ENCODE measurements at places on chromosomes 7 and 10.

DNA sequence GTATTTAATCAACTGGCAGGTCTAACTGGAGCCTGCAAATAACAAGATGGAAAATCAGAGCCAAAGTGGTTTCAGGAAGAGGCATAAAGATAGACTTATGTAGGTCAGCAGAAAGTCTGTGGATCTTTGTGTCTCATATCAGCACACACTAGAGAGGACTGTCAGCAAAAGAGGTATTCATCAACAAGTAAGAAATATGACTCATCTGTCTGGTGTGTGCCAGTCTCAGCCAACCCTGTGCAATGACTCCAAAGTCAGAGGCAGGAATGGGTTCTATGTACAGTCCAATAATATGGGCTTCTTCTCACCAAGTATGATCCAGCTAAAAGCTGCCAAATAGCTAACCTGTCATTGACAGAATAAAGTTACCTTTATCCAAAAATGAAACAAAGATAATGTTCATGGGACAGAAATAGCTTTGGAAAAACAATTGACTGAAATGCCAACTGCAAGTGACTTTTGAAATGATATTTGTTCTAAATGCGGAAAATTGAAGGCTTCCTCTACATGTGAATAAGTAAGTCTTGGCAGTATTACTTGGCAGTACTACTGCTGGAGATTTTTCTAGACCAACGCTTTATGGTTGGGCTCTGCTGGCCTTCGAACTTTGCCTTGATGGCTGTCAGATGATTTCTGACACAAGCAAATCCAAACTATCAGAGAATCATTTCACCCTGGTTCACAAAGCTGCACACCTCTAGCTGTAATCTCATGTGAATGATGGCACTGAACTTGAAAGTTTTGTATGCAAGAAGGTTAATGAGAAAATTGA, 272.3 kb upstream of the SEMA3C start:
- no peak for DNase-seq

DNA sequence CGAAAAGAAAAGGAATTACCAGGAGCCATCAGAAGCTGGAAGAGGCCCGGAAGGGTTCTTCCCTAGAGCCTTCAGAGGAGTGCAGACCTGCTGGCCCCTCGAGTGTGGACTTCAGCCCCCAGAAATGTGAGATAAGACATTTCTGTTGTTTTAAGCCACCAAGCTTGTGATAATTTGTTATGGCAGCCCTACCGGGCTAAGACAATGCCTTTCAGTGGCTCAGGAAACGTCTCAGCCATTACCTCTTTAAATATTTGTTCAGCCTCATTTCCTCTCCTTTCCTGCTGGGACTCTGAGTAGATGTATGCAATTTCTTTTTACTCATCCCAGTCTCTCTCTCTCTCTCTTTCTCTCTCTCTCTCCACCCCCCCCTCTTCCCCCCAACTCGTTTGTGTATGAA, 174.7 kb upstream of the GRB10 start:
- DNase-seq = no peak

DNA sequence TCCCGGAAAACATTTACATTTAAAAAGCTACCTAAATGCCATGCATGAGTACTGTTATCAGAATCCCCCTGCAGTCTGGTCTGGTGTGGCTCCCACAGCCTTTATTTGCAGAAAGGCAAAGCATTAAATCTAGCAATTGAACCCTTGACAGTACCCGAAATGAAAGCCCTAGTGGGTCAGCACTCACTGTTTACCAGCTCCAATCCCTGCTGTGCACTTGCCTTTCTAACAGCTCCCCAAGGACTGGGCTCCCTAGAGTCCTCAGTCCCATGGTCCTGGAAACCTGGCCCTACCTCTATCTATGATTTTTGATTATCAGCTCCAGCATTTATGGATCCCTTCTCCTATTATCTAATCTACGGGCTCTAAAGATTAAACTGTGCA, 1.9 kb upstream of the MACC1 start:
- DNase-seq = no peak

DNA sequence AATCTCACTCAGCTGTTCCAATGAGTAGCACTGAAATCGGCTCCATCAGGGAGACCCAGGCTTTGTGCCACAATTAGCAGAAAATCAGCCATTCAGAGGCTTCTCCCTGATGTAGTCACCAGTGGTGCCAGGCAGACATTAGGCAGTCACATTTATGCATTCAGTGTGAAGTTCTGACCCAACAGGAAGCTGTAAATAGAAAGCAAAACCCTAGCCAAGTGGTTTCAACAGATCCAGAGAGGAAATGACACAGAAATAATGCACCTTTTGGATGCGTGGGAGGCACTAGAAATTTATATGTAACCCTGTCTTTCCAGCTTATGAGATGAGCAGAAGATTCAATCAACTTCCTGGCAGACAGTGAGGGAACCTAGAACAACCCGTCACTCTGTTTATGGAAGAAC, 186.4 kb downstream of the PDE1C start:
- DNase-seq = no peak

DNA sequence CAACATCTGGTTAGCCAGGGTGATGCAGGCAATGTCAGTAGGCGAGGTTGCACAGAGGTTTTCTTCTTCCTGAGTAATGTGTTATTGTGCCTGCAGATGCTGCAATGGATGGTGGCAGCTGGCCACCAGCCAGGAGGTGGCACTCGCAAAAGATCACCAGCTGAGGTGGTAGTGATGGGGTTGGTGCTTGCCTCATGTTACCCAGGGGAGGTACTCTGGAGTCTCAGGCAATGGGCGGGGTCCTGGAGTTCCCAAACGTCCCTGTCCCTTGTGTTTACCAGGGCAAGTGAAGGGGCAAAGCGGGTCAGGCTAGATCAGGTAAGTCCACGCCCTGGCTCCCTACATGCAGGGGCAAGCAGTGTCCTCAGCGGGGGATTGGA, 21.1 kb downstream of the CLRN3 start:
- no peak for DNase-seq

DNA sequence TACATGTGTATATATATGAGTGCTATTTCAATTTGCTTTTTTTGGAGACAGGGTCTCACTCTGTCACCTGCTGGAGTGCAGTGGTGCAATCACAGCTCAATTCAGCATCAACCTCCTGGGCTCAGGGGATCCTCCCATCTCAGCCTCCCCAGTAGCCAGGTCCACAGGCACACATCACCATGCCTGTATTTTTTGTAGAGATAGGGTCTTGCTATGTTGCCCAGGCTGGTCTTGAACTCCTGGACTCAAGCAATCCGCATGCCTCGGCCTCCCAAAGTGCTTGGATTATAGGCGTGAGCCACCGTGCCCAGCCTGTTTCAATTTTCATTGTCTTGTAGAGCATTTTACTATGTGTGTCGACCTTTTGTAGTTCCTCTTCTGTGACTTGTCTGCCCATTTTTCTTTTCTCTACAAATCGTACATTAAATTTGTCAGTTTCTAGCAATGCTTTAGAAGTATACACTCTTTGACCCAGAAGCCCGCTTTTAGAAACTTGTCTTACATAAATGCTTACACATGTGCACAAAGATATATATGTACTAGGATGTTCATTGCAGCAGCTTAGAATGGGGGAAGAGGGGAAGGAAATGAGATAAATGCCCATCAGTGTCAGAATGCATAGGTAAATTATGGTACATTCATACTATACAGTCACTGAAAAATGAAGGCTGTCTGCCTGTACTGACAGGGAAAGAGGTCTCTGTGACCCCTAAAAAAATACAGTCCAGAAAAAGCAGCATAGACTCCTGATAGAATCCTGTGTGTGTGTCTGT, 12.2 kb upstream of the RFC2 start:
- no peak for DNase-seq

GRCh38 chr10:15775513-15775912, 55.8 kb upstream of the ITGA8 start:
- no peak for DNase-seq

- no peak for DNase-seq
These were observed 92.9 kb upstream of the DUSP5 start for GRCh38 chr10:110404825-110405224.

GRCh38 chr7:113267271-113267670, 148.9 kb upstream of the SMIM30 start:
- DNase-seq = no peak

- DNase-seq = no peak
These were observed 111.8 kb downstream of the VIPR2 start for GRCh38 chr7:159032753-159033472.

DNA sequence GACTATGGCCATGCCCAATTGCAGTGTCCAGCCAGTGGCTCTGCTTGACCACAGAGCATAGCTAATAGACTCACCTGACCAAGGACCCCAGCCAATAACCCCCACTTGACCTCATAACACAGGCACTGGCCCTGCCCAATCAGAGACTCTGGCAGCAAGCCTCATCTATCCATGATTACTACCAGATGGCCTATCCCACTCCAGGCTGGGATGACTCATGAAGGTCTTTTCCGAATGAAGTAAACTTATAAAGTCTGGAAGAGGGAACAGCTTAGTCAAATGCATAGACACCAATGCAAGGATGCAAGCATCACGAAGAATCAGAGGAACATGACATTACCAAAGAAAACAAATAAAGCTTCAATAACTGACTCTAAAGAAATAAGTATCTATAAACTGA, 141.4 kb downstream of the TMEM168 start:
- no peak for DNase-seq

- DNase-seq = no peak
These were observed 98.7 kb downstream of the NOC3L start for GRCh38 chr10:94264085-94264484.

GRCh38 chr7:90828601-90829000, 232.5 kb downstream of the CDK14 start:
- DNase-seq = no peak

- DNase-seq = no peak
These were observed 6.5 kb downstream of the NACAD start for GRCh38 chr7:45082031-45082830.

GRCh38 chr10:67959839-67960476, 75.5 kb downstream of the SIRT1 start:
- DNase-seq = no peak

DNA sequence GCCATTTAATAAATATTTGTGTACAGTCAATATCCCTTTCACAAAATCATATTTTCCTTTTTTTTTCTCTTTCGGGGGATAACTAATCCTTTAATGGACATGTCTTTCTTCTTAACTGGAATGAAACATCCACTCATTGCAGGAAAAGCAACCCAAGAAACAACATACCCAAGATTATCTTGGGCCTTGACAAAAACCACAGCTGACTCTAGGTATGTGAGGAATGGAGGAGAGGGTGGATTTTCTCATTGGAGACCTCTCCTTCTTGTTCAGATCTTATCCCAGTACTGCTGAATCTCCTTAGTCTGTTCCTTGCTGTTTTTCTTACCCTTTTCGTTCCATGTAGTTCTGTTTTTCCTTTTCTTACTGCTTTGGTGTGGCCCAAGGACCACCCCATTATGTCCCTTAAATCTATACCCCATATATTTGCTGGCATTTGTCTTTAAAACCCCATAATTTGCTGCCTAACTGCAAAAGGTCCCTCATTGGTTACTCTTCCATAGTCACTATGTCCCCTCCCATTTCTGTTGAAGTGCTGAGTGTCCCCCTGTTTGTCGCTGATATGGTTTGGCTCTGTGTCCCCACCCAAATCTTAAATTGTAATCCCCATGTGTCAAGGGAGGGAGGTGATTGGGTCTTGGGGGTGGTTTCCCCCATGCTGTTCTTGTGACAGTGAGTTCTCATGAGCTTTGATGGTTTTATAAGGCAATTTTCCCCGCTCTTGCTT, 6.8 kb upstream of the CDK6 start:
- DNase-seq = no peak

DNA sequence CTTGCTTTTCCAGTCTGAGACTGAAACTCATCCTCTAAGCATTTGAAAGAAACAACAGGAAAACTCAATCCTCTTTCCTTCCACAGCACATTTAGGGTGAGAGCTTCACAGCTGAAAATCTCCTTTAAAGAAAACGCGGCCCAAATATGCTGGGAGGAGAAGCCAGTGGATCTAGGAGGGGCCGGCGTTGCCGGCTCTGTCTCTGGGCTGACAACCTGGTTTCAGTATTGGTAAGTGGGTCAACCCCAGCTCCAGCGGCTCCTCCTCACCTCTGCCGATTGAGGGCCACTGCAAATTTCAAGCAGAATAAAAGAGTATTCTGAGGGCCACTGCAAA, 75.3 kb upstream of the CPXM2 start:
- DNase-seq = no peak

GRCh38 chr10:22481687-22482539, 136.6 kb downstream of the SPAG6 start:
- DNase-seq = no peak

GRCh38 chr10:36574207-36574606, 551.2 kb upstream of the ANKRD30A start:
- no peak for DNase-seq

- DNase-seq = no peak
These were observed 4.4 kb downstream of the CALML3 start for GRCh38 chr10:5528989-5529701.

- no peak for DNase-seq
These were observed 136.8 kb downstream of the EXOC4 start for GRCh38 chr7:133389727-133390126.

DNA sequence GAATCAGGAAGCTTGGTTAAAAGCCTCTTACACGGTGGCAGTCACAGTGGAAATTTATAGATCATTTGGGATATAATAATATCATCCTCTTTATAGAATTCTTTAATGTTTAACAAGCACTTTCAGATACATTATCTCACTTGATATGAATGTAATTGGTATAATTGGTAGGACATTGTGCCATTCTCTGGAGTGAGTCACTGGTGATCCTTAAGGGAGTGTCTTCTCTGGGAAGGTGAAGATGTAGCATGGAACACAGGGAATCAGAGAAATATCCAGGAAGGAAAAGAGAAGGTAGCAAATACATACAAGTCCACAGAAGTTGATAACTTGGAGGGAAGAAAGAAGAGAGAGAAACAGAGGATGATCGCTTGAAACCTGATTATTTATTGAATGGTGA, 9.8 kb downstream of the PTPRZ1 start:
- no peak for DNase-seq

DNA sequence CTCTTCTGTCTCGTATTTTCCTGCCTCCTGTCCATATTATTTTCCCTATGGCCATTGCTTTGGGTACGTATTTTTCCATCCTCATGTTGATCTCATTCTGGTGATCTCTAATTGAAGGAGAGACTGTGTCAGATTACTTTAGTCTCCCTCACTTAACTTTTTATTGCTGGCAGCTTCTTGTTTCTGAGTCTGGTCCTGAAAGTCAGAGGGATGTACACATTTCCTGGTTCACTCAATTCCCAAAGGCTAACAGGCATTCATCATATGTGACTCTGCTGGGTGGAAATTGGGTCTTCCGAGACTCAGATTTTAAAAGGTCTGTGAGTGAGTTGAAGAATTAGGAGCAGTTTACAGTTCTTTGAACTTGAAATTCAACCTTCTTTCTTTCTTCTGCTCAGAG, 10.9 kb downstream of the UMAD1 start:
- no peak for DNase-seq

GRCh38 chr10:110865809-110866482, 5.8 kb upstream of the PDCD4 start:
- DNase-seq = no peak

GRCh38 chr7:2785071-2785500, 59.0 kb downstream of the GNA12 start:
- DNase-seq = no peak

DNA sequence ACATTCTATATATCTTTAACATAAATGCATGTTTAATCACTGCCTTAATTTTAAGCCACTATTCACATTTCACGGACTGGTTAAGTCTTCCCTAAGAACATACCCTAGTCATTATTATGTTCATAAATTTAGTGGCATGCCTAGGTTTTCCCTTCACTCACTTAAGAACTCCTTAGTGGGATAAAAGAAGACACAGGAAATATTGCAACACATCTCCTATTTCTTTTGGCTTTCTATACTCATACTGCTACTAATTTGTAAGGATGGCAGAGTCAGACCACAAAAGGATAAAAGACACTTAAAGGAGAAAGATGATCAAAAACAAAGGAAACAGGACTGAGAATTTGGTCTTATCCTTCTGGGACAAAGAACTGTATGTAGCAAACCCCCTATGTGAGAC, 951.4 kb downstream of the SORCS3 start:
- no peak for DNase-seq
